Left cardiac atrium (tissue), 4 donors: ENCODE measurements at places on chromosomes 2 and 18.

GRCh38 chr18:43465483-43465882 lies 188.2 kb upstream of the SYT4 start:
- no peak for DNase-seq

DNA sequence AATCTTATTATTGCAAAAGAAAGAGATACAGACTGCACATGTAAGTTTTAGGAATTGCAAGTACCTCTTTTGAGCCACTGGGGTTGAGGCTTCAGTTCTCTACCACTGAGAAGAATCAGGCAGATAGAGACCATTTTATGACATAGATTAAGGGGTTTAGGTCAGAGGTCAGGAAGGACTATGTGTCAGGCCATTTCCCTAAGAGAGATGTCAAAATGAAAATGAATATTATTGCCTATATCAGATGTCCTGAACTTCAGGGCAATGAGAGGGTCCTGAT lies 113.7 kb downstream of the GATA6 start:
- DNase-seq: no peak

GRCh38 chr2:215760091-215760490 lies 253.3 kb downstream of the MREG start:
- no peak for DNase-seq

GRCh38 chr2:30721241-30721640 lies 86.0 kb downstream of the CAPN13 start:
- DNase-seq: no peak

DNA sequence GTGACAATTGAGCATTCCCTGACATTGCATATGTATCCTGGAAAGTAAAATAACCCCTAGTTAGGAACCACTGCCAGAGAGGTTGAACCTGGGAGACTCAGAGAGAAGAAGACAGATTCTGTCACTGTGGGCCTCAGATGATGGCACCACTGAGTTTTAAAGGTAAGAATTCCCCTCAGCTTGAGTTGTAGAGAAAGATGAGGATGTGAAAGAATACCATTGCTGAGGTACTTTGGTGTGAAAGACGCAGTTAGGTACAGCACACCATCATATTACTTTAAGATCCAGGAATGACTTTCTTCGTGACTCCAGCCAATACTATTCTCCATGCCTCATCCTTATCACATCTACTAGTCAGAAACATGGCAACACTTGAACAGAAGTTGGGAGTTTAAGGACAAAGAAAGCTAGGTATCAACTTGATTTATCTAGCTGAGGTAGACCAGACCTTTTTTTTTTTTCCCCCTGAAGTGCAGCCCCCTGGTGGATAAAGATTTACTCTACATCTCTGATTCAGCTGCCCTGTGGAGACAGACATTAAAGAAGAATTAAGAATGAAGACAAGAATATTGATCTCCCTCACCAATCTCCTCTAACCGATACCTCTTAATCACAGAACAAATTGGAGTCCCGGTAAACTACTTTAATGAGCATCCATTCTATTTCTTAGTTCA lies 630.5 kb upstream of the FANCL start:
- no peak for DNase-seq

DNA sequence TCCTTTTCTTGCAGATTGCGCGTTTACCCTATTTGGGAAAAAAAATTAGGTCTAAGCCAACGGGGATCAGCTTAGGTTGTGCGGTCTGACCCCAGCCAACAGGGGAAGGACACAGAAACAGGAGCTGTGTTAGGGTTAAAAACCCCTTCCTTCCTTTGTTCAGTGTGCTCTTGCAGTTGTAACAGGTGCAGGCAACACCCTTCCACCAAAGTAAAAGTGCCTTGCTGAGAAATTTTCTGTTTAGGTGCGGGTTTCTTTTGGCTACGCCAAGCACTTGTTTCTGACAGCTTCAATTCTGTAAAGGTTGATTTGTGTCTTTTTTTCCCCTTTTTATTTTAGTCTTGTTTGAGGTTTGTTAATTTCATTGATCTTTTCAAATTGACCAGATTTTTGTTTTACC lies 92.5 kb downstream of the PTPN4 start:
- DNase-seq: no peak

DNA sequence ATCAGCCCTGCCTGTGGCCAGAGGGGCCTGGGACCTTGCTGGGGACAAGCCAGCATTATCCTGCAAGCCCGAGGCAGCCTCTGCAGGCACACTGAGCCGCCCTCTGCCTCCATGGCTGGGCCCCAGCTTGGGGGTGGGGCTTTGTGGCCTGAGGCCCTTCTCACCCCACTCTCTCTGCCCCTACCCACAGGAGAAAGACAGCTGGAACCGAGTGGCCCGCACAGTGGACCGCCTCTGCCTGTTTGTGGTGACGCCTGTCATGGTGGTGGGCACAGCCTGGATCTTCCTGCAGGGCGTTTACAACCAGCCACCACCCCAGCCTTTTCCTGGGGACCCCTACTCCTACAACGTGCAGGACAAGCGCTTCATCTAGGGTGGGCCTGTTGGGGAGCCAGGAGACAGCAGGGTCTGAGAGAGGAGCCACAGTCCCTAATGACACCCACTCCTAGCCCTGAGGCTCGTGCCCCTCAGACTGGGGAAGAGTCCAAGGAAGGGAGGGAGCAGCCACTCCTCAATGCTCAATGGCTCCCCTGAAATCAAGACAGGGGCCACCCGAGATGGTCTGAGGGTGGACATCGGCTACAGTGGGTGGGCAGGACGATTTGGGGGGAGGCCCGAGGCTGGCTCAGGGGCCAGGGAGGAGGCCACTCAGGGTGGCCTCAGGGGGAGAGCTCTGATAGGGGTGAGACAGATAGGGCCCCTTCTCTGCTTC lies 4.4 kb upstream of the CHRNG start:
- DNase-seq: no peak

DNA sequence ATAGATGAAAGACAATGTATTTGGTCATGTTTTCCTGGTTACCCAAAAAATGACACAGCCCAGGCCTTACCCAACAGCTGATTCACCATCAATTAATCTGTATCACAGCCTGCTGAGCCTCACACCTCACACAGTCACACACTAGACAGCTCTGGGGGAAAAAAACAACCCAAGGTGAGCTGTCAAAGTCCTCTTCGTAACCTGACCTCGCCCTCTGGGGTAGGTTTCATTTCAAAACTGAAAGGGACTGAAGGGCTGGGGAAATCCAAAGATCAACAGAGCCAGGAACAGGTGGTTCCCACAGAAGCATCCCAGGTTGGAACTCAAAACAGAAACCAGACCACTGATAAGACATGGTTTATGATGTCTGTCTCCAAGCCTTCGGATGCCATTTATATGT lies 18.2 kb upstream of the PCBP1 start:
- no peak for DNase-seq

- DNase-seq: no peak
These were observed 246.1 kb upstream of the ST6GAL2 start for GRCh38 chr2:107132070-107132469.

DNA sequence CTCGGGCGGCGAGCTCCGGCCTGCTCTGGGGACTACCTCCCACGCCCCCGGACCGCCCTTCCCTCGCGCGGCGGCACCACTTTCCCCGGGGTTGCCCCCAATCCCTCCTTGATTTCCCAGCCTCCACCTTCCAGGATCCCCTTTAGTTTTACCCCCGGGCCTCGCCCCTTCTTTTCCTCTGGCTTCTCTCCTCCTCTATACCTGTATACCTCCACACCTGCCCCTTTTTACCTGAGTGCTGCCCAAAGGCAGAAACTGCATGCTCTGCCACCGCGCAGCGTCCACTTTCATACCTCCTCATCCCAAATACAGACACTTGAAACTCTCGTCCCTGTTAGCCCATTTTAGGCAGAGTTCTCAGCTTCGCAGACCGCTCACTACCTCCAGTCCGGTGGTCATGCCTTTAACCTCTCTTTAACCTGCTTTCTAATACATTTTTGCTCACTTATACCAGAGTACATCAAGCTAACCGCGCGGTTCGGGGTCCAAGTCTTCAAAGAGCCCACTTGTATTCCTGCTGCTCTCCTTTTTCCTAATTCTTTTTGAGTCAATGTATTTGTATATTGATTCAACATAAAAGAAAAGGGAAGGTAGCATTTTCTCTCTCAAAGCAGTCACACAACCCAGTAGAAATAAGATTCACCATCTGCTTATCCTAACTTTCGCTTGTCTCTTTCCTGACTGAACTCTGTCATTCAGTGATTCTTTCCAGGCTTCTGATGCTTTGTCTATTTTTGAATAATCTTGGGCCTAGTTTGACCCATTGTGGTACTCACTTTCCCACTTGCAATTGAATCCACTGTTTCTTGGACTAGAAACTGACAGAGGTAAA lies 901 bp downstream of the SPOPL start:
- DNase-seq: no peak

DNA sequence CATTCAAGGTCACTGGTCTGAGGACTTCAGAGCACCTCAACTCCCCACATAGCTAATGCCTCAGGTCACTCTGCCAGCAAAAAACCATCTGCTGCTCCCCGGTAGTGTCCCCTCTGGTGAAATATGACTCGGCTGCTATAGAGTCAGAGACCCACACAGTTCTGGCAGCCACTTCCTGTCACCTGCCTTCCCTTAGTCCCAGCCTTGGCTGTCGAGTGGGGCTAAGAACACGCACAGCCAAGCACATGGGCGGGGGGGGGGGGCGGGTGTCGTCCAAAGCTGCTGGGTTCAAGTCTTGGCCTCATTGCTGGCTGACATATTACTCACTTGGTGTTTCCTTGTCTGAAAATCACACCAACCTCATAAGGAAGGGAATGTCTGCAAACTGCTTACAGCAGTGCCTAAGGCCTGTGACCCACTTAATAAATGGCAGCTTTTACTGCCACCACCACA lies 37.5 kb downstream of the POLR1A start:
- DNase-seq: no peak

- DNase-seq: peak; percentile 68
These were observed 269.3 kb upstream of the ID2 start for GRCh38 chr2:8412586-8412985.

- no peak for DNase-seq
These were observed 74.1 kb downstream of the ATP8B1 start for GRCh38 chr18:57728941-57729511.

DNA sequence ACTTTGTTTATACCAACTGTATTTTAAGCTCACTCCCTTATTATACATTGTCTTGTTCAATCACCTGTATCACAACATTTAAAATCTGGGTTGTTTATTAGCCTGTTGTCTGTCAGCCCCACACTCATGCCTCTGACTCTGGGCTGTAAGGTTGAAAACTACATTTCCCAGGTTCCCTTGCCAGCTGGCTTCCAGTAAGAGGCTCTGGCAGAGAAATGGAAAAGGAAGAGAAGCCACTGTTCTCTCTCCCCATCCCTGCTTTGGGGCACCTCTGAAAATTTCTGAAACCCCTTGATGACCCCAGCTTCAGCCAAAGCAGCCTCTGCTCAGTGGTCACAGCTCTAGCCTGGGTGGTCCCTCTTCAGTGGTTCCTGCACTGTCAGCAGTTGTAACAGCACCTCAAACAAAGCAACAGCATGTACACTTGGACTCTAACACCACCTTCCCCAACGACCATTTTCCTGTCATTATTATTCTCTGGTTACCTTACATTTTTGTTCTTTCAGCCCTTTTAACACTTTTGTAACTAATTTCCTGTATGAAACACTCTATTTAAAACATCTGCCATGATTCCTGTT lies 108.9 kb upstream of the LGALSL start:
- no peak for DNase-seq

DNA sequence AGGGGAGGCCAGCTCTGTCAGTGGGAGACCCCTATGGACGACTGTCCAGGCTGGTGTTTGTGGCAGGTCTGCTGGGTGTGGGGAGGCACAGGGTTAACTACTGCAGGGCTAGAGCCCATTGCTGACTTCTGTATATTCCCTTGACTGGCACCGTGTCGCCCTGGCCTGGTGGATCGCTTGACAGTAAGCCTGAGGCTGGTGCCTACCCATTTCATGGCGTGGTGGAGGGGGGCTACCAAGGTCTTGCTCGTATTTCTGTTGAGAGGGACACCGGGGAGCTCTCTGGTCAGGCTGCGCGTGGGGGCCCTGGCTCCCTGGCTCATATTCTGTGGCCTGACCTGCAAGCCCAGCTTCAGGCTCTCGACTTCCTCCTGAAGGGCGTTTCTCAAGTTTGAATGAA lies 119.7 kb downstream of the ACOXL start:
- no peak for DNase-seq

GRCh38 chr2:210606001-210606400 lies 49.6 kb downstream of the CPS1 start:
- no peak for DNase-seq

DNA sequence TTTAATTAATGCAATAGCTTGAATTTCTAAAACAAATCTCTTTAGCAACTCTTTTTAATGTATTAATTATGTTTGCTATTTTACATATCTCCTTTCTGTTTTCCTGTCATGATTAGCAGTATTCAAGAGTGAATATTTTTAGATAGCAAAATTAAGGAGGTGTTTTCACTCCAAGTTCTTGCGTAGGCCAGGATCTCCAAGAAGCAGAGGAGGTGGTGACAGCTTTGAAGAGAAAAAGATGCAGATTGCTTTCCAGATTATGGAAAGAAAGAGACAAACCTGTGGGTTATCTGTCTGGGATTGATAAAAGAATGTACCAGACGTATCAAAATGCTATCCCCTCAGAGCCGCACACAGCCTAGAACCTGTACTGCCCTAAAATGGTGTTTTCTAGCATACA lies 163.5 kb upstream of the FAM98A start:
- DNase-seq: no peak

GRCh38 chr2:118052474-118052873 lies 35.8 kb upstream of the INSIG2 start:
- no peak for DNase-seq

DNA sequence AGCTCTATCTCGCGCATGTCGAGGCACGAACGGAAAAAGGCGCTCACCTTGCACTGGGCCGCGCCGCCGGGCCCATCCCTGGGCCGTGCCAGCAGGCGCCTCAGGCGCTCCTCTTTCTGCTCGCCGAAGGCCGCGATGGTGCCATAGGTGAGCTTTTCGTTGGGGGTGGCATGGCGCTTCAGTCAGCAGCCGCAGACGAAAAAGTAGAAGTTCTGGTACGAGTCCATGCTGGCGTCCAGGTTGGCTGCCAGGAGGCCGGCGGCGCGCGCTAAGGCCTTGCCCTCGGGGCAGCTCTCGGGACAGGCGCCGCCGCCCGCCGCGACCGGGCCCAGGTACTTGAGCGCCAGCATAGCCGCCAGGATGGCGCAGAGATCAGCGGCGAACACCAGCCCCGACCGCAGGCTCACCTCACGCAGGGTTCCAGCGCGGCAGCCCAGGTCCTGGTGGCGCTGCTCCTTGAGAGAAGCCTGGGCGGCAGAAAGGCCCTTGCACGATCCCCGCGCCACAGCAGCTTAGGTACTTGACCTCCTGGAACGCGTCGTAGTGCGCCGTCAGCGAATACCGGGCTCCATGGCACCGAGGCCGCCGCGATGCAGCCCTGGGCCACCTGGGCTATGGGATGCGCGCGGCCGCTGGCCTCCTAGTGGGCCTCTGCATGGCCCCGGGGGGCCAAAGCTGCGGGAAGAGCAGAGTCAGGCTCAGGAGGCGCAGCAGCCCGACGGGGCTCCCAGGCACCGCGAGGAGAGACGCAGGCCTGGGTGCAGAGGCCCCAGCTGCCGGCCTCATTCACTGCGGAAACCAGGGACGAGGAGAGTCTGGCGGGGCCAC lies 12.8 kb downstream of the ALPG start:
- DNase-seq: no peak

- DNase-seq: no peak
These were observed 98.5 kb downstream of the GYPC start for GRCh38 chr2:126754240-126755004.

- no peak for DNase-seq
These were observed 2.3 kb upstream of the ARHGAP25 start for GRCh38 chr2:68732036-68732932.
